H54 (cell line): ENCODE measurements at places on chromosomes 13 and 19.
A peak's percentile ranks its signal among the peaks of the same experiment; 100 is the strongest.

DNA sequence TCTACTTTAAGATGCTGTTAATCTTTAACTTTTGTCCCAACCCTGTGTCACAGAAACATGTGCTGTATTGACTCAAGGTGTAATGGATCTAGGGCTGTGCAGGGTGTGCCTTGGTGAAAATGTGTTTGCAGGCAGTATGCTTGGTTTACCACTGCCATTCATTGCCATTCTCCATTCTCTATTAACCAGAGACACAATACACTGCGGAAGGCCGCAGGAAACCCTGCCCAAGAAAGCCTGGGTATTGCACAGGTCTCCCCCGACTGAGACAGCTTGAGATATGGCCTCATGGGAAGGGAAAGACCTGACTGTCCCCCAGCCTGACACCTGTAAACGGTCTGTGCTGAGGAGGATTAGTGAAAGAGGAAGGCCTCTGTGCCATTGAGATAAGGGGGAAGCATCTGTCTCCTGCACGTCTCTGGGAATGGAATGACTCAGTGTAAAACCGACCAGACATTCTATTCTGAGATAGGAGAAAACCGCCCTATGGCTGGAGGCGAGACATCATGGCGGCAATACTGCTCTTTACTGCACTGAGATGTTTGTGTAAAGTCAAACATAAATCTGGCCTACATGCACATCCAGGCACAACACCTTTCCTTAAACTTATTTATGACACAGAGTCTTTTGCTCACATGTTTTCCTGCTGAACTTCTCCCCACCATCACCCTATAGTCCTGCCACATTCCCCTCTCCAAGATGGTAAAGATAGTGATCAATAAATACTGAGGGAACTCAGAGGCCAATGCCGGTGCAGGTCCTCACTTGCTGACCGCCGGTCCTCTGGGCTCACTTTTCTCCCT lies 13.1 kb upstream of the ZNF888 start:
- no peak for DNase-seq

GRCh38 chr19:33310606-33311325 lies 8.4 kb upstream of the CEBPA start:
- no peak for DNase-seq

DNA sequence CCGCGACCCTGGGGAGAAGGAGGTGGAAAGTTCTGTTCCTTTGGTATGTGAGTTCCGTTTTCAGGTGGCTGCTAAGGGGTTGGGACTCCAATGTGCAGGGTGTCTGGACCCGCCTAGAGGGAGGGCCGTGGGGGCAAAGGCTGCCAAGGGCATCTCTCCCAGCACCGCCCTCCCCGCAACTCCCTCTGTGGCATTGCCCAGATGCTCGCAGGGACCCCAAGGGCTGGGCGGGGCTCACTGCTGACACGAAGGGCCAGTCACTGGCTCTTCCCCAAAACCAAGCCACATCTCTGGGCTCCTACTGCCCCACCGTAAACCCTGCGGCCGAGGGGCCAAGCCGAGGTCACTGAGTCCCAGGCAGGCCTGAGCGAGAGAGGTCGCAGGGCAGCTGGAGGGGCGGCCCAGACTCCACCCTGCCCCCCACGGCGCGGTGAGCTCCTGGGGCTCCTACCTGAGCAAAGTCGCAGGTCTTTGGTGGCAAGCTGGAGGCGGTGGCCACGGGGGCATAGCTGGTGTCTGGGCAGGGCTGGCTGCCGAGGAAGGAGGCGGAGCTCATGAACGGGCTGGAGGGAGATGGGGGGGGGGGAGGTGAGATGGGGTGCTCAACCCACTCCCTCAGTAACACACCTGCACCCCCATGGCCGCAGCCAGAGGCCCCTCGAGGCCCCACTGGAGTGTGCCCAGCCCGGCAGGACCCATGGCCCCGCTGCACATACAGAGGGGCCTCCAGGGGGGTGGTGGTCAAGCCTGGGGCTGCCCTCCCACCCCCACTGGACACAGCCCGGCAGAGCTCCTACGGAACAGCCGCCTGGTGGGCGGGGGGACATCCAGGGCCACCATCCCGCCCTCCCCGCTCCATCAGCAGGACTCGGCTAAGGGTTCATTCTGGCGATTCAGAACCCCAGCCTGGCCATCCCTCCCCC lies 26.9 kb downstream of the SBNO2 start:
- DNase-seq: no peak

GRCh38 chr19:31863122-31863521 lies 482.3 kb upstream of the ZNF507 start:
- DNase-seq: no peak

GRCh38 chr13:110869805-110870706 lies 44.8 kb downstream of the ANKRD10 start:
- DNase-seq: peak; percentile 99

GRCh38 chr13:39224671-39225240 lies 186.5 kb downstream of the NHLRC3 start:
- no peak for DNase-seq

- DNase-seq: no peak
Measured at GRCh38 chr13:67367399-67367798, 137.3 kb upstream of the PCDH9 start.

- DNase-seq: no peak
Measured at GRCh38 chr19:2734589-2735288, 5.1 kb downstream of the SLC39A3 start.

DNA sequence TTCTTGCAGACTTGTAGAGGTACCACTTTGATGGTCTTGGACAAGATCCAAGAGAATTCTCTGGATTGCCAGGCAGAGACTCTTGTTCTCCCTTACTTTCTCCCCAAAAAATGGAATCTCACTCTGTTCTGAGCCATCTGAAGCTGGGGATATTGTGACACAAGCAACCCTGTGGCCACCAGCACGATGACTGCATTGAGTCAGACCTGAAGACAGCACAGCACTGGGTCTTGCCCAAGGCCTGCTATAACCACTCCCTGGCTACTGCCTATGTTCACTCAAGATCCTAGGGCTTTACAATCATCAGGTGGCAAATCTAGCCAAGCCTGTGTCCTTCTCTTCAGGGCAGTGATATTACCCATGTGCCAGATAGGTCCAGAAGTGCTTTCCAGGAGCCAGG lies 202.5 kb upstream of the SERP2 start:
- DNase-seq: no peak

DNA sequence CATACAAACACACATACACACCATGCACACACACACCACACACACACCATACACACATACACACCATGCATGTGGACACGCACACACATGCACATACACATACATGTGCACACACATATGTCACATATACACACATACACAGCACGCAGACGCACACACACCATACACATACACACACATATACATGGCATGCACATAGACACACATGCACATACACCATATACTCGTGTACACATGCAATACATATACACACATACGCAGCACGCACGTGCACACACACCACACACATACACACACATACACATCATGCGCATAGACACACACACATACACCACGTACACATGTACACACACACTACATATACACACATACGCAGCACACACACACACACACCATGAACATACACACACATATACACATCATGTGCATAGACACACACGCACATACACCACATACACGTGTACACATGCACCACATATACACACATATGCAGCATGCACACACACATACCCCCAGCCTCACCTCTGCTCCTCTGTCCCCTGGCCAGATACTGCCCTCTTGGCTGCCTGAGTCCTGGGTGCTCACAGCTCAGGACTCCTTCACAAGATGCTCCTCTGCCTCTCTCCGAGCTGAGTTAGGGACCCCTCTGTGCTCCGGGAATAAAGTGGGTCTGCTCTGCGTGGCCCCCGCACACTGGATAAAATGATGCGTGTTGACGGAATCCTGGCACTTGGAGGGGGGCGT lies 70.9 kb upstream of the ARHGEF7 start:
- DNase-seq: no peak

DNA sequence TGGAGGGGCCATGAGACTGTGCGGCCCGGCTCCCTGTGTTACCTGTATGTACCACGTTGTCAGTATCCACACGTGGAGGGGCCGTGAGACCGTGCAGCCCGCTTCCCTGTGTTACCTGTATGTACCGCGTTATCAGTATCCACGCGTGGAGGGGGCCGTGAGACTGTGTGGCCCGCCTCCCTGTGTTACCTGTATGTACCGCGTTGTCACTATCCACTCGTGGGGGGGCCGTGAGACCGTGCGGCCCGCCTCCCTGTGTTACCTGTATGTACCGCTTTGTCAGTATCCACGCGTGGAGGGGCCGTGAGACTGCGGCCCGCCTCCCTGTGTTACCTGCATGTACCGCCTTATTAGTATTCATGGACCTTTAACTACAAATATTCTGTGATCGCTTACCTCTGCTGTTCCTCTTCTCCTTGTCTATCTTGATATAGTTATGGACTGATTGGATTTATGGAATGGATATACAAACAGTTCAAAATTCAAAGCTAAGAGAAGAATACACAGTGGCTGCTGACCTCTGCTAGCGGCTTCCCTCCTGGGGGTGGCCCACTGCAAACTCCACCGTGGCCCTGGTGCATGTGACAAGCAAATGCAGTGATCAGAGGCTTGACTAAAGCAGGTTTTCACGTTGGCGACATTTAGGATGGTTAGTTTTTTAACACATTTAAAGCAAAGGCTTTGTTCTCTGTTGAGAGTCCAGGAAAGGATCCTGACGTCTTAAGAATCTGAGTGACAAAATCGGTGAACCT lies 38.7 kb downstream of the ATP11A start:
- no peak for DNase-seq

- DNase-seq: peak; percentile 16
Measured at GRCh38 chr19:21698215-21698614, 69.2 kb downstream of the ZNF100 start.

DNA sequence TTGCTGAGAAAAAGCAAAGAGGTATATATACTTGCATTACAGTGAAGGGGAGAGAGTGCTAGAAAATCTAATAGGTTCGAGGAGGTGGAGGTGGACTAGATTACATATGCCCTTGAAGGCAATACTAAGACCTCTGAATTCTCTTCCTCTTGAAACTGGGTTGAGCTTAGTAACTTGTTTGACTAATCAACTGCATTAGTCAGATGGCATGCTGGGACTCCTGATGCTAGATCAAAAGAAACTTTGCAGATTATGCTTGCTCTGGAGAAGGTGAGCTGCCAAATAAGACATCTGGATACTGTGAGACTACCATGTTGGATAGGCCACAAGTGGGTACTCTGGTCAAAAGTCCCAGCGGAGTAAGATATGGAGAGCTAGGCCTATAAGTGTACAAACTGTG lies 331.3 kb downstream of the KLF5 start:
- DNase-seq: no peak

DNA sequence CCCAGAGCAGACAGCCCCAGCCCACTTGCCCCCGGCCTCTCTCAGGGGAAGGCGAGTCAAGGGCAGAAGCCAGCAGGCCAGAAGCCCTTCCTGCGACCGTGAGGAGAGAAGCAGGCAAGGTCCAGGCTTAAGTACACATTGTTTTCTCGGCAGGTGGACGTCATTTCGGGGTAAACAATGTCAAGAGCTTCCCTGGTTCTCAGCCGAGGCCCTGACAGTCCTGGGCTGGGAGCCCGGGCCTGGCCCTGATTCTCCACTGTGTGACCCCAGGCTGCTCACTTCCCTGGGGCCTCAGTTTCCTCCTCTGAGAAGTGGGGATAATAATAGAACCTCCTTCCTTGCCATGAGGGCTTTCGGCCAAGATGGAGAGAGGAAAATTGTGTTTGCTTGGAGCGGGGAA lies 19.4 kb downstream of the PLVAP start:
- no peak for DNase-seq

GRCh38 chr19:45539459-45539858 lies 32.2 kb downstream of the VASP start:
- DNase-seq: no peak

- DNase-seq: no peak
Measured at GRCh38 chr19:47109541-47110375, 3.8 kb downstream of the ZC3H4 start.

DNA sequence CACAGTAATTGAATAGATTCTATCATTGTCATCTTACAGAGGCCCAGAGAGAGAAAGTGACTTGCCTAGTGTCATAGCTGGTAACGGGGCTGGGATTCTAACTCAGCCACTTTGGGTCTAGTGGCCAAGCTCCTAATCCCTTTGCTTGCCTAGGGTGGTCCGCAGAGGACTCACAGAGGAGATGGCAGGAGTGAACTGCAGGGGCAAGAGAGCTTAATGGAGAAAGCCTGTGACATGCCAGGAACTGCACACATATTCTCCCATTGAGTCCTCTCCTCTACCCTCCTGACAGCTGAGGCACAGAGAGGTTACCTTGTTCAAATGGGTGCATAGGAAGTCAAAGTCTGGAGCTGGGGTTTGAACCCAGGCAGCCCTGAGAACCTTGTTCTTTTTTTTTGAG lies 2.7 kb downstream of the LSR start:
- no peak for DNase-seq

DNA sequence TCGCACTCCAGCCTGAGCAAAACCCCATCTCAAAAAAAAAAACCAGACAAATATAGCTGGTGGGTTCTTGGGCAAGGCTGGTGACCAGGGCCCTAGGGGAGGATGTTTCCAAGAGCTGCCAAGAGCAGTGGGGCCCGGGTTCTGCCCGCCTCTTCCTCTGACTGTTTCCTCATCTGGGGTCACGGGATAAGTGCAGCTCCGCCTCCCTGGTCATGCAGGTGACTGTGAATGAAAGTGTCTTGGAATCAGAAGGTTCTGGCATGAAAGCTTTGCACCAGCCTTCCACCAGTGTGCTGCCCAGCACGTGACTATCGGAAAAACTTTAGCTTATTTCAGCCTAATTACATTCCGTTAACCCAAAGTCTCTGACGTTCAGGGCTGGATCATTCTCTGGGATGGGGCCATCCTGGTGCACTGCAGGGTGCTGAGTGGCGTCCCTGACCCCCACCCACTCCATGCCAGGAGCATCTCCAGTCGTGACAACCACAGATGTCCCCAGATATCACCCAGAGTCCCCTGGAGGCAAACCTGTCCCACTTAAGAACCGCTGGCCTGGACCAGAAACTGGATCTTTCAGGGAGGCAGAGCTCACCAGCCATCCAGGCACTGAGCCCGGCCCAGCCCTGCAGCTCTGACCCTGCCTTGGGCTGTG lies 85.6 kb downstream of the GNG7 start:
- no peak for DNase-seq

- peak; percentile 80 for DNase-seq
Measured at GRCh38 chr19:31349160-31349881, at the start of gene TSHZ3. Gene TSHZ3, minus strand, starts transcription at chr19:31349436. Its CDS starts 217 bp downstream, at chr19:31349219.

DNA sequence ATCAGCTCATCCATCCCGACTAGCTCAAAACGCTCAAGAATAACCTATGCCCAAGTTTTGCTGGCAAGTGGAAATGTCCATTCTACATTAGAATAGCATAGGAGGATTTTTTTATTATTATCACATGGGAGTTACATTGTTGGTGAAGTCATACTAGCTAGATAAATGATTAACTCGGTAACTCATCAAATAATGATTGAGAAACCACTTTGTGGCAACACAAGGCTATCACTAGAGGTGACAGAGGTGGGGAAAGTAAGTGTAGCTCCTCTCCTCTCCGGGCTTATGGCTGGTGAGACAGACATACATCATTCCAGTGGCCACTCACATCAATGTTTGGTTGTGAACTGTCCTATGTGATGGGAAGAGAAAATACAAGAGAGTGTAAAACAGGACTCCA lies 161.6 kb downstream of the ZIC5 start:
- DNase-seq: no peak
